ENCODE measurements at places on chromosomes 1 and 21.

DNA sequence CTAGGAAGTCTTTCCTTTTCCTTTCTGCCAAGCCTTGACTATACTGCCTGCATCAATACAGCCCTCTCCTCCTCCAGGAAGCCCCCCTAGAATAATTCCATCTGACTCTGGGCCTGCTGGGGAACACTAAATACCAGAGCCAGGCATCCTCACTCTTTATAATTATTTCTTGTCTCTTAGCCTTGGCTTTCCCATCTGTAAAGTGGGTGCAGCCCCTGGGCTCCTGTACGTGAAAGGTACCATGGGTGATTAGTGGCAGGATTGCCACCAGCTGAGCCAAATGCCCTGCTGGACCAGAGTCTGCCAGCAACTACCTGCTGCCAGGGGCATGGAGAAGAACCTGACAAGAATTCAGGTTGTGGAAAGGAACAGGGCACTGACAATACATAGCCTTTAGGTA lies 58.7 kb downstream of the LGR6 start:
- no peak for DNase-seq

DNA sequence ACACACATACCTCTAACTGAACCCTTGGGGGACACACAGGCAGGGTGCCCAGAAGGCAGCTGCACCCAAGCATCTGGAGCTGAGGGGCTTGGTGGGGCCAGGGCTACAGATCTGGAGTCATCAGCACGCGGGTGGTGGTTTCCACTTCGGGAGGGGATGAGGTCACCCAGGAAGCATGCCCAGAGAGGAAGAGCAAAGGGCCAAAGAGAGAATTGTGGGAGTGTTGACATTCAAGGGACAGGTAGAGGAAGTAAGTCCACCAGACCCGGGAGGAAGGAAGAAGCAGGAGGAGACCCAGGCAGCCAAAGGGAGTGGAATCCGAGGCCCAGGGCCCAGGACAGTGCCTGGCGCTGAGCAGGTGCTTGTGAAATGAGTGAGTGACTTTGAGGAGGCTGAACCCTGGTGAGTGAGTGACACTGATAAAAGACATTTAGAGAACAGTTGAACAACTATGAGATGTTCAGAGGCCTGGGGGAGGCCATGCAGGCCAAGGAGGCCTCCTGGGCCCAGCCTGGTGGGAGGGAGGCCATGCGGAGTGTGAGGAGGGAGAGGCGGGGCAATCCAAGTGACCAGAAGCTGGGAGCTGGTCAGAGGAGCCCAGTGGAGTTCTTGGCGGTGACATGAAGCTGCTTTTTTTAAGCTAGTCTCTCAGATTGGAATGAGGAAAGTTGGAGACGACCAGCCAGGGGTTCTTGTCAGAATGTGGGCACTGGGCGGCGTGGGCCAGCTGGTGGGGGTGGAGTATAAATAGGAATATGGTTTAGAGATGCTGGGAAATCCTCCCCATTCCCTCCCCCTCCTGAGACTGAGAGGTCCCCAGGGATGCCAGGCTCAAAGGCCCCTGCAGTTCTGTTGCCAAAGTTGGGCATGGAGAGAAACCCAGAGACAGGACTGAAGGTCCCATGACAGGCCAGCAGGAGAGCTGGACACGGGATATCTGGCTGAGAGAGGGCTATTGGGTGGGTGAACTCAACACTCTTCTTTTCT lies 7.9 kb downstream of the CDK18 start:
- no peak for DNase-seq

DNA sequence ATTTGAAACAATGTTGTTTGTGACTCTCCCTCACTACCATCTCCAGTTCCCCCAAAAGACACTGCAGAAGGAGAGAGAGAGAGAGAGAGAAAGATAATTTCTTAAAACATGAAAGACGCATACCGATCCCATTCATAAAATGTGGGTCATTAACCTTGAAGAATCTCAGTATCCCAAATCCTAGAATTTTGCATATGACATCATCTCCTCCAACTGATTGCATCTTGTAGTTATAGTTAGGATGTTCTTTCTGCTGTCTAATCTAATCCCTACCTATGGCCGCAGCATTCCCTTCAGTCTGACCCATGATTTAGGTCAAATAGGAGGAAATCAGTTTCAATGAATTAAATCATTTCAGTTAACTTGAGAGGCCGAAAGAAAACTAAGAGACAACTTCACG lies 142.4 kb upstream of the ETS2 start:
- no peak for DNase-seq

DNA sequence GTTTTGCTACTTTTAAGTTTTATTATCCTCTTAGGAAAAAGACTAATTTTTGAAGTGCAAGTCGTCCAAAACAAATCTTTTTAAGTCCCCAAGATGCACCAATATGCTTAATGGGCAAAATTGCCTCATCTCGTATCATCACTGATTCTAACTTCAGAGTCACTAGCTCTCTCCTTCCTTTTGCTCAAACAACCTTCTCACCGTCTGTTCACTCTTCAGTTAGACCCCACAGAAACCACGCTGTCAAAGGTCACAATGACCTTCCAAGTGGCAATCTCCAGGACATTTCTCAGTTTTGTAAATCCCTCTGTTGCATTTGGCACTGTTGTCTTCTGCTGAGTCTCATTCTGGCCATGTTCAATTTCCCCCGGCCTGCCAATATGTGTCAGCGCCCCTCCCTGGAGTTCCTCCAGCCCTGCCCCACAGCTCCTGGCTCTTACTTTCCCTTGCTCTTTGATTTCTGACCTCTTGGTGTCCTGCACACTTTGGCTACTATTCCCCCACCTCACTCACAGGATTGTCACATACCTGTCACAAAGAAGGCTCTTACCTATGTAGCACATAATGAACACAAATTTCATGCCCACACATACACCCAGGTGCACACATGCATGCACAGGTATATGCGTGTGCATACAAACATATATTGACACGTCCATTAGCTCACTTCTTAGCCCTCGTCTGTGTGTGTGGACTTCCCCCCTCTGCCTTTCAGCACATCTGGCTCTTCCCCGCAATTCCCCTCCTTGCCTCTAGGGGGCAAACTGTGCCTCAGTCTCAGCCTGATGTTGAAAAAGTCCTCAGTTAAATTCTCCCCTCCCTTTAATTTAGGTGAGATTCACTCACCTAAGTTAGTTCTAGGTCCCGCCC lies 354.0 kb upstream of the DUSP10 start:
- DNase-seq = peak; percentile 77

- DNase-seq = no peak
These were observed 11.3 kb downstream of the THEM4 start for GRCh38 chr1:151897991-151898431.

- DNase-seq = no peak
These were observed 112.7 kb downstream of the CLIC6 start for GRCh38 chr21:34781526-34781925.

DNA sequence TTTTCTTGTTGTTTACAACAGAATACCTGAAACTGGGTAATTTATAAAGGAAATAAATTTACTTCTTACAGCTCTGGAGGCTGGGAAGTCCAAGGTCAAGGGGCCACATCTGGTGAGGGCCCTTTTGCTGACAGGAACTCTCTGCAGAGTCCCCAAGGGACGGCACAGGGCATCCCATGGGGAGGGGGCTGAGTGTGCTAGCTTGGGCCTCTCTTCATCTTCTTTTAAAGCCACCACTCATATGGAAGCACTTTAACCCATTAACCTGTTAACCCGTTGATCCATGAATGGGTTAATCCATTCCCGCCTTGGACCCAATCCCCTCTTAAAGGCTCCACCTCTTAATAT lies 76.3 kb downstream of the OBSCN start:
- DNase-seq = no peak

DNA sequence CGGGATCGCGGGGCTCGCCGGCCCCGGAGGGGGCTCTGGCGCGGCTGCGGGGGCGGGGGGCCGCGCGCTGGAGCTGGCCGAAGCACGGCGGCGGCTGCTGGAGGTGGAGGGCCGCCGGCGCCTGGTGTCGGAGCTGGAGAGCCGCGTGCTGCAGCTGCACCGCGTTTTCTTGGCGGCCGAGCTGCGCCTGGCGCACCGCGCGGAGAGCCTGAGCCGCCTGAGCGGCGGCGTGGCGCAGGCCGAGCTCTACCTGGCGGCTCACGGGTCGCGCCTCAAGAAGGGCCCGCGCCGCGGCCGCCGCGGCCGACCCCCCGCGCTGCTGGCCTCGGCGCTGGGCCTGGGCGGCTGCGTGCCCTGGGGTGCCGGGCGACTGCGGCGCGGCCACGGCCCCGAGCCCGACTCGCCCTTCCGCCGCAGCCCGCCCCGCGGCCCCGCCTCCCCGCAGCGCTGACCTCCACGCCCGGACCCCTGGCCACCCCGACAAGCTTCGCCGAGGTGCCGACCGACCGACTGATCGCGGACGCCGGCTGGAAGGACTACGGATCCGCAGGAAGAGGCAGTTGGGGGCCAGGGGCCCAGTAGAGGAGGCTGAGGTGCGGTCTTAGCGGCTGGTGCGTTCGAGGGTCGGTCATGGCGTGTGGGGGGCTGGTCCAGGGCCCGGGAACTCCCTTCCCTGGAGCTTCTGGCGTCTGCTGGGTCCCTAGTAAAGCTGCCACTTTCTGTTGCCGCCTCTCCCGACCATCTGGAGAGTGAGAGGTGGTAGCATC lies 711 bp downstream of the TRNP1 start:
- DNase-seq = no peak
